ENCODE measurements at places on chromosomes 2 and 18.

- no peak for DNase-seq
Measured at GRCh38 chr2:36373149-36373926, 17.8 kb downstream of the CRIM1 start.

GRCh38 chr18:49486606-49486952, 455 bp downstream of the C18orf32 start:
- no peak for DNase-seq

DNA sequence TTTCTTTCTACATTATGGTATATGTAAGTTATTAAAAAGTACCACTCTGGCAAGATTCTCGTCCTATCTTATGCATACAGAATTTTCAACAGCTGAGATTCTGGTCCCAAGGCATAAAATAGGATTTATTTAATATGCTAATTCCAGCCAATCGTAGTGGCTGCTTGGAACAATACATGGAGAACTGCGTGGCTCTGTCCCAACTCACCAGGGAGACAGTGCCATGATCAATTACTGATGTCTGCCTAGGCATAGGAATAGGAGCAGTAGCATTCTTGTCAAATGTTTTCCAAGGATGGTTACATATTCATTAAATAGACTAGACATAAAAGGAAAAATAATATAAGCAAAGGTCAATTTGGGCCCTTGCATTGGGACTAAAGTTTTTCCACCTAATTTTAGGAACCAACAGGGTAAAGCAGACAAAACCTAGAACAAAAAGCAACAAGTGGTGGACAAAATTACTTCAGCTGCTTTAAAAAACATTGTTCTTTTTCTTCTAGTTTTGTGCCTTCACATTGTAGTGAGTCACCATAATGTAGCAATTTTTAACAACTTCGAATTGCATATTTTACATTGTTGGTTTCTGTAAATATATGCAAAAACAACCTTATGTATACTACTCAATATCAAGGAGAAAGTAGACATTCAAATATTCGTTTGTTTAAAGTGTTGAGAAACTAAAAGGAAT, 232.8 kb upstream of the ATP5MC3 start:
- no peak for DNase-seq

DNA sequence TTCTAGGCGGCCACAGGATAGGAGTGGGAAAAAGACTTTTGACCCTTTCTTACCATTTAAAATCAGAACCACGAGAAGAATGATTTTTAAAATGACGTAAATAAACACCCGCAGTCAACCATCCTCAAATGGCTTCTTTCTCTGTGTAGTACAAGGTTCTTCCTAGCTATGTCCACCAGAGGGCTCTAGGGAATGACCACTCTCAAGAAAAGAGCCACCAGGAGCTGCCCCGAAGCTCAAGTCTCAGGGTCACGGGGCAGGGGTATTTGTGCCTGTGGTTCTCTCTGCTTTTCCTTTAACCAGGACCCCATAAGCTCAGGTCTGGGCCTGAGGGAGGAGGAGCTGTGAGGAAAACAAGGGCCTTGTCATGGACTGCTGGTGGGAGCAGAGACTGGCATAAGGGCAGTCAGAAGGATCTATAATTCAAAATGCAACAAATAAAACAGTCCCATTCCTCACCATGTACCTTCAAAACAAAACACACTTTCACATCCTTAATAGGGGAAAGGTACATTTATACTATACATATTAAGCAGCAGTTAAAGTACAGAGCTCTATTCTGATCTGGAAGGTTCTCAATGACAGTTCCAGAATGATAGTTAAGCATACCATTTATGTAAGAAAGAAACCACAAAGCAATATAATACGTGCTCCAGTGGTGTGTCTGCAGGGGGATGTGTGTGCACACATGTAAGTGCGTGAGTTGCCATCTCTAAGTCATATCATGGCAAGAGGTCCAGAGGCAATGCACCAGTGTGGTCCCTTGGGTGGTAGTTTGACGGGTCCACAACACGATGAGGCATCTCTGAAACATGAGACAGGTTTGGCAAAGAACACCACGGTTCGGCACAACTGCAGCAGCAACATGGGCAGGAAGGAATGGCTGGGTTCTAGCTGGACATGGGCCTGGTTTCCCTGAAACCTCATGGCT, 18.6 kb downstream of the LYPD1 start:
- peak; percentile 34 for DNase-seq

DNA sequence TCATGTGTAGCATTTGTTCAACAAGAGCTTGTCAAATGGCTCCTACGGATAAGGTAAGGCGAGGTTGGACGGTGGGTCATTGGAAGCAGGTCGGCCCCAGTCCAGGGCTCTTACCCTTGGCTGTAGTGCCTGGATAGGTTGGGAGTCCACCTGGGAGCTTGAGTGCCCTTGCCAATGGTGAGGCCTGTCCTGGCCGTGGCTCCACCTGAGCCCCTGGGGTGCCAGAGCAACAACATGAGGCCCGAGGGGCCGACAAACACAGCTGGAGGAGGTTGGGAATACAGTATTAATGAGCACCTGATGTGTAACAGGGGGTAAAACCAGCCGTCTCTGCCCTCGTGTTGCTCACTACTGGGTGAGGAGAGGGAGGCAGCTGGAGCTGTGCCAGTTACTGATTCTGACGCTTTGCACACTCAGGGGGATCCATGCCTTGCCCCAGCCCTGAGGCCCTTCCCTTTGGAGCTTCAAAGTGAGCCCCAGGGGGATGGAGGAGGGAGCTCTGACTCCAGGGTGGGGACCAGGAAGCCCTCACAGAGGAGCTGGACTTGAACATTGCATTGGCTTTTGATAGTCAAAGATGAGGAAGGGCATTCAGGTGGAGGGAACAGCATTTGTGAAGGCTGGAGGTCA, 87.2 kb downstream of the RHOB start:
- no peak for DNase-seq

- no peak for DNase-seq
Measured at GRCh38 chr2:70979626-70980025, 1.2 kb downstream of the ANKRD53 start.

DNA sequence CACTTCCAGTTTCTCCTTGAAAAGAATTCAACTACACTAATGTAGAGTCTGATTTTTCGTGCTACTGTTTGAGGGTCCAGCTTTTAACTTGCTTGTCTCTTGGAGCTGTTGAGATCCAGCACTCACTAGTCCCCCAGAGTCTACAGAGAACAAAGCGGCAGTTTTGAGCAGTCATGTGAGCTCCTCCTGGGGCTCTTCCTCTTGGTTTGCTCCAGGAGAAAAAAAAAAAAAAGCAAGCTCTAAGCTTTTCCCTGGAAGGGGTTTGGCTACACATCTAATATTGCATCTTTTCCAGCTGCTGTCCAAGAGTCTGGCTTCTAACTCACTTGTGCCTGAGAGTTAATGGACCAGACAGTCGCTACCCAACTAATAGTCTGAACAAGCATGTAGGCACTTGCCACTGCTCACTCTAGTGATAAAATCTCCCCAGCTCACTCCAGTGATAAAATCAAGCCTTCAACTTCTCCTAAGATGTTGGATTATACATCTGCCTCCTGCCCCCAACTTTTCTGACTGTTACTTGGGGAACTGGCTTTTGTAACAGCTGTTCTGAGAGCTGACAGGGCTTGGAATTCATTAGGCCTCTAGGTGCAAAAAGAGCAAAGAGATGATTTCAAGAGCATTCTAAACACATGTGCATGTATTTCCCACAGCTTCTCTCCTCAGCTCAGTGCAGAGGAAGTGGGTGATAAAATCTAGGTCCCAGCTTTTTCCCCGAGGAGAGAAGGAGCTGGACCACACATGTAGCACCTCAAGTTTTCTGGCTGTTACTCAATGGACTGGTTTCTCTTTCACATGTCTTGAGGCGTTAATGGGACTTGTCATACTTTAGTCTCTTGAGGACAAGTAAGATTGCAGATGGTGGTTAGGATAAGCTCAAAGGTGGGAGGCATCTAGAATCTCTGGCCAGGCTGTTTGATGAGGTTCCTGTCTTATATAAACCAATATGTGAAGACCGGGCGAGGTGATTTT, 750.5 kb downstream of the LRP1B start:
- peak; percentile 3 for DNase-seq

DNA sequence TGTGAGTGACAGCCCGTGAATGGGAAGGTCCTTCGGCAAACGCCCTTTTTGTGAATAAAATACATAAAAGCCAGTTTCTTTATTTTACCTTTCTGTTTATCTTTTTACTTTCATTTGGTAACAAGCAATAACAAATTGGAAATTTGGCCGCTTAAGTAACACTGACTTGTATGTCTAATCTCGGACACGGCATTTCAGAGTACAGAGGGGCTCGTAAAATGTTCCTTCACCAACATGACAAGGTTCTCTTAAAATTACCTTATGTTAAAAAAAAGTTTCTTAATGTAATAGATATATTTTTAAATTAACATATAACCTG, 558 bp upstream of the NEMP2 start:
- DNase-seq, result no peak

GRCh38 chr2:239378918-239379640, 21.7 kb downstream of the HDAC4 start:
- DNase-seq, result no peak

GRCh38 chr2:19839438-19839837, 62.3 kb downstream of the TTC32 start:
- no peak for DNase-seq

DNA sequence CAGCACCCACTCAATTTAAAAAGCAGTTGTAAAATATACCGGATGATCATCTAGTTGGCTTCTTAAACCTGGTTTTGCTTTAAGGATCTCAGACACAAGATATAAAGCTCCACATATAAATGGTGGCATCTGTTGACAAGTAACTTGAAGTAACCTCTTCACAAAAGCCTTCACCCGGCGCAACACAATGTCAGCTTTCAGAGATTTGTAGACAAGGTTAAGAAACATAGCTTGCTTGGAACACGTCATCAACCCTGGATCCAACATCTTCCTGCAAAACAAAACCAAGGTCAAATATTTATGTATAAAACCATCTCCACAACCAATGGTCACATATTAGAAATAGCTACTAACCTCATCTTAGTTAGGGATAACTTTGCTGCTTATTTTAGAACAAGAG, 8.3 kb downstream of the CEBPZ start:
- no peak for DNase-seq

DNA sequence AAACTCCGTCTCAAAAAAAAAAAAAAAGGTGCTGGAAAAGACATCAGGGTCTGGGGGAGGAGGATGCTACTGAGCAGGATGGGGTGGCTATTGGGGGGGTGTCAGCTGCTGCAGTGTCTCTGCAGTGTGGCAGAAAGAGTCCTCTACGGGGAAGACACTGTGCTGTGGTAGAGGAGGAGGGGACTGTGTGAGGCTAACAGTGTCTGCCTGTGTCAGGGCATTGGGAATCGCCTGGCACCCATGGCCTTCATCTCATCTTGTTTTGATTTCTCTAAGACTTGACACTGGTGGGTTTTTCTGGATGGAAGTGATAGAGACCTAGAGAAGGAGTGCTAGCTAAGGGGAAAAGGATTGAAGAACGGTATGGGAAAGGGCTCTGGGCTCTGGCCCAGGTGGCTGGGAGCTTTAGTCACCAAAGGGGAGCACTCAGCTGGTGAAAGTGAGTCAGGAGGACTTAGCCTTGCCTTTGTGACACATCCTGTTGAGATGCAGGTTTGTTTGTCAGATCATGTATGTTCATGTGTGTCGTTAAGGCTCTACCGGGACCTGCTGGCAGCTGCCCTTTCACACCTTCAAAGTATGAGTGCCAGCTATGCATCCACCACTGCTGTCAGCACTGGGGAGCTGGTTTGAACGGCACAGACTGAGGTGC, 58.0 kb downstream of the FARP2 start:
- no peak for DNase-seq

GRCh38 chr2:43218155-43218701, 8.2 kb downstream of the ZFP36L2 start:
- no peak for DNase-seq

DNA sequence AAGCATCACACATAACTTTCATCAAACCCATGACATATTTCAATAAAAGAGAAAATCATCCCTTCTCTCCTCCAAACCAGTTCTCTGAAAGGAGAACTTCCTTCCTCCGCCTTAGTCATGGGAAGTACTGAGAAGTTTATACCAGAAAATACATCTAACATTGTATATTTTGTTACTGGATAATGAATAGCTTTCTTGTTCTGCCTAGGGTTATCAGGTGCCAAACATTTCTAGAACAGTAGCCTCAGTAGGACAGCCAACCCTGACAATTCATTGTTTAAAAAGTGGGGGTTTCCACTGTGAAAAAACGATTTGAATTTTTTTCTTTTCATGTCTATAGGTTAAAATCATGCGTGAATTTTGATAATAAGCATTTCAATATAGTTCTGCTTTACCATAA, 16.0 kb upstream of the DAW1 start:
- no peak for DNase-seq

DNA sequence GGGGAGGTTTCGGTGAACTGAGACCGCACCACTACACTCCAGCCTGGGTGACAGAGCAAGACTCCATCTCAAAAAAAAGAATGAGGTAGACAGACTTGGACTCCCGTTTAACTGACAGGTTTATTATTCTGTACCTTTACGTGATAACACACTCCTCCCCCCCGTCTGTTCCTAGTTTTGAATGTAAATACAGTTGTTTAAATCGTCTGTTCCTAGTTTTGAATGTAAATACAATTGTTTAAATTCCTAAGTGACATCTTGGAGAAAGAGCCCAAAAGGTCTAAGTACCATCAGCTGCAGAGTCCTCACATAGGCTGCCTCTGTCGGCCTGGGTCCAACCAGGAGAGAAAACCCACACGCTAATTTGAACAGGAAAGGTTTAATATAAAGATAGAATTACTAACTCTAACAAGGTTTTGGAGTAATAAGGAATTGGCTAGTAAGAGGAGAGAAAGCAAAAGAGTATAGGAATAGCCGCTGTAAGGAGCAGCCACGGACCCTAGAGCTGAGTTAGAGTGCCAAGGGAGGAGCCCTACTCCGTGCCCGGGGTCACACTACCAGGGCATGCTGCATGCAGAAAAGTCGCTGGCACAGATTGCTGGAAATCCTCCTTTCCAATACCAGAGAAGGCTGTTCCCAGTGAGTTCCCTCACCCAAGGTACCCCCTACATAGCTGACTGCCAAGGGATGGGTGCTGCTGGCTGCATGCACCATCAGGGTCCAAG, 83.5 kb upstream of the RANBP2 start:
- no peak for DNase-seq

DNA sequence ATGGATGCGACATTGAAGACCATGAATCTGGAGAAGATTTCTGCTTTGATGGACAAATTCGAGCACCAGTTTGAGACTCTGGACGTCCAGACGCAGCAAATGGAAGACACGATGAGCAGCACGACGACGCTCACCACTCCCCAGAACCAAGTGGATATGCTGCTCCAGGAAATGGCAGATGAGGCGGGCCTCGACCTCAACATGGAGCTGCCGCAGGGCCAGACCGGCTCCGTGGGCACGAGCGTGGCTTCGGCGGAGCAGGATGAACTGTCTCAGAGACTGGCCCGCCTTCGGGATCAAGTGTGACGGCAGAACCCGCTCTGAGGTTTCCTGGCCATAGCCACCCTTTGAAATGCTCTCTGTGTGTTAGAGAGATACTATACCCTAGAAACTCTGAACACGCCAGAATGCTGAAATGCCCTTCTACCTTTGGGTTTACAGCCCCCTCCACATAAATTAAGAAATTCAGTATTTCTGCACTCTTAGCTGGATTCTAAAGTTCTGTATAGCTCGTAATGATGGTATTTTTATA, 659 bp downstream of the CHMP1B start:
- no peak for DNase-seq

GRCh38 chr18:71322201-71322600, 1033.4 kb downstream of the SOCS6 start:
- DNase-seq, result no peak

All from BE2C (cell line).